ENCODE measurements at places on chromosomes 16 and 17.

DNA sequence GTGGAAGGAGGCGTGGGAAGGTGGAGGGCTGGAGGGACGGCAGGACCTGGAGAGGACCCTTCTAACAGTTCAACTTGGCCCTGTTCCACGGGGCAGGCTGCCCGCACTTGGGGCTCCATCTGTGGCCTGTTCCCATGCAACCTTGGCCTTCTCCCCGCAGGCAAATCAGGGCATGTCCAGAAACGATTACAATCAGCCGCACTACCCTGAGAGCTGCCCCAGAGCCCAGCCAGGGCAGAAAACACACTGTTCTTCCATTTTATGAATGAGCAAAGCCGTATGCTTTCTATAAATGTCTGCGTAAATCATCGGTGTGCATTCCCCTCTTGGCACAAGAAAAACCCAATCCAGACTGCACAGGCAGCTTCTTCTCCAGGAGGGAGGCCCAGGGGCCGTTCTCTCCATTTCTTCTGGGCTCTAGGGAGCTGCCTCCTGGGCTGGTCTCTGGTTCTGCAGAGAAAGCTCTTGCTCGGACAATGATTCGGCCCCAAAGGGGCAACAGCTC is 228.7 kb downstream of the SOX9 start:
- DNase-seq, result no peak

DNA sequence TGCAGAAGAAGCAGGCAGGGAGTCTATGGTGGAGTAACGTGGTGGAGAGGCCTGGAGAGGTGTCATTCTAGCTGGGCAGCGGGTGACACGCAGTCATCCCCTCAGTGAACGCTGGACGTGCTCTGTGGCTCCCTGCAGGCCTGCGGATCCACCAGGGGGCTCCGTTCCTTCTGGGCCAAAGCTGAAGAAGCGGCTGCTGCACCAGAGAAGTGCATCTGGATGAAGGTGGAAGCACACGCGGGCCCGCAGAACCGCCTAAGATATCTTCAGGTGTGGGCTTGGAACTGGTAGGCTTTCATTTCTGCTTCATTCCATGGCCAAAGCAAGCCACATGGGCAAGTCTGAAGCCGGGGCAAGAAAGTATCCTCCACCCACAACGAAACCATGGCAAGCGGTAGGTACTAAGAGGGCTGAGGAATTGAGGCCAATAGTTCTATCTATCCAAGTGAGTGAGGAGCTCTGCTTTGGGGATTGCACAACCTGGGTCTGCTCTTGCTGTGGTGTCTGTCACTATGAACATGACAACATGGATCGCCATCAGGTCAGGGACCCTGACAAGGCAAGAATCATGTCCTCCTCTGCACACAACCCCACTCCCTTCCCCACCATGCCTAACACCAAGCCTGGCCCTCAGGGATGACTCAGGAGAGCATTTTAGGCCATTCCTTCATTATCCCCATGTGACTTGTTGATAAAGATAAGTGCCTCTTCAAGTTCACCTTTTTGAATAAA is 78.9 kb upstream of the FBXO47 start:
- DNase-seq, result no peak

GRCh38 chr16:78796221-78796866 is 696.9 kb downstream of the WWOX start:
- no peak for DNase-seq

DNA sequence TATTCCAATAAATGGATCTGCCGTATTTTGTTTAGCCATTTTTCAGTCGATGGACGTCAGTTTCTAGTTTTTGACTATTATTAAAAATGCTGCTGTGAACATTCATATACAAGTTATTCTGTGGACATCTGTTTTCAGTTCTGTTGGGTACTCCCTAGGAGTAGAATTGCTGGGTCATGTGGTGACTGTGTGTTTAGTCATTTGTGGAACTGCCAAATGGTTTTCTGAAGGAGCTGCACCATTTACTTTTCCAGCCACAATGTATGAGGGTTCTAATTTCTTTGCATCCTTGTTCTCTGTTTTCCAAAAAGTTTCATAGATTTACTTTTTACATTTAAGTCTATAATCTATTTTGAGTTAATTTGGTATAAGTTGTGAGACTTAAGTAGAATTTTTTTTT is 29.5 kb downstream of the CYLD start:
- DNase-seq, result no peak

DNA sequence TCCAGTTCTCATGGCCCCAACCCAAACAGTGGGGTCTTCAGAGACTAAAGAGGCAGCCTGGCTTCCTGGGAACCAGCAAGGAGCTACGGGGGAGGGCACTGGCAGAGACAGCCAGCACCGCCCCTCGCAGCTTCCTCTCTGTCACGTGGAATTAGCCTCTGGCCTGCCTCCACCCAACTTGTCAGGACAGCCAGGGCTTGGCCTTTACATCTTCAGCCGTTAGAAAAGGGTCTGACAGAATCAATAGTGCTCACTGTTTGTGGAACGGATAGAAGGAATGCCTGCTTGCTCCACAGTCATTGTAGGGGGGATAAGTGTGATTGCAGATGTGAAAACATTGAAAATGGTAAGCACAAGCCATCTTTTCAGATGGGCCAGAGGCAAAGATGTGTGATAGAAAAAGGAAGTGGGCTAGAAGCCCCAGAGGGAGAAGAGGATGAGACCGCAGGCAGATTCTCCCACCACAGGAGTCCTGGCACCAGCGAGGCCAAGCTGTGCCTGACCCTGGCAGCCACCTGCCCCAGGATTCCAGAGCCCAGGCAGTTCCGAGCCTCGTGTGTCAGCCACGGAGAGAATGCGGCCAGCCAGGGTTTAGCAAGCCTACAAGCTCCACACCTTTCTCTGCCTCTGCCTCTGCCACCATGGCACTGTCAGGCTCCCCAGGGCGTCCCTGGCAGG is 18.6 kb downstream of the GRIN2C start:
- no peak for DNase-seq

- DNase-seq, result no peak
These were observed 55.7 kb downstream of the CENPV start for GRCh38 chr17:16297367-16298139.

DNA sequence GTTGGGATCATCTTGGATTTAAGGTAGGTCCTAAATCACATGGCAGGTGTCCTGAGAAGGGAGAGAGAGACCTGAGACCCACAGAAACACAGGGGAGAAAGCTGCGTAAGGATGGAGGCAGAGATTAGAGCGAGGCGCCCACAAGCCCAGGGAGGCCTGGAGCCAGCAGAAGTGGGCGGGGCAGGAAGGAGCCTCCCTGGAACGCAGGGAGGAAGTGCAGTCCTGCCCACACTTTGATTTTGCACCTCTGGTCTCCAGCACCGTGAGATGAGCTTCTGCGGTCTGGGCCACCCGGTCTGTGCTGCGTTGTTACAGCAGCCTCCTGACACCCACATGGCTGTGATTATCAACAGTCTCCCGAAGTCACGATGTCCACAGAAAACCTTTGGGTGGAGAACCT is 6.4 kb downstream of the DNASE1L2 start:
- no peak for DNase-seq
